Right forelimb (tissue), 1 donor: ENCODE measurements at places on chromosomes 6 and 20.
A peak's percentile ranks its signal among the peaks of the same experiment; 100 is the strongest.

DNA sequence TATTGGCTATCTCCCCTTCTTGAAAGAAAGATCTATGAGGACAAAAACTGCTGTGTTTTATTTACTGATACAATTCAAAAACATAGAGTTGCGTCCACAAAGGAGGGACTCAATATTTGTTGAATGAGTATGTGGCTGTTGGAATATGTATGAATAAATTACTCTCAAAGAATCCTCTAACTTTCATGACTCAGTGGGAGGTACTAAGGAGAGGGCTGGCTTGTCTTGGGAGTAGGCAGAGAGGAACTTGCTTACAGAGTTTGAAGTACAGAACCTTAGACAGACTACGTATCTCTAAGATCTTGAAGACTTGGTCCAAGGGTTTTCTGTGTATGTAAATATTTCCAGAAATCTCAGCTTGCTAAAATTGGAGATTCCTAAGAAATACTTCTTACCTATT lies 504.0 kb upstream of the PTCHD4 start:
- DNase-seq = no peak

GRCh38 chr6:118103381-118104146 lies 196.5 kb downstream of the SLC35F1 start:
- no peak for DNase-seq

- no peak for DNase-seq
Observed at GRCh38 chr20:56730003-56730402, 100.9 kb downstream of the TFAP2C start.

- peak; percentile 61 for DNase-seq
Observed at GRCh38 chr6:33014841-33015634, 5.6 kb upstream of the HLA-DOA start.

GRCh38 chr6:56037601-56038000 lies 162.2 kb upstream of the BMP5 start:
- no peak for DNase-seq

- no peak for DNase-seq
Observed at GRCh38 chr6:167815296-167815980, 11.3 kb upstream of the AFDN start.

DNA sequence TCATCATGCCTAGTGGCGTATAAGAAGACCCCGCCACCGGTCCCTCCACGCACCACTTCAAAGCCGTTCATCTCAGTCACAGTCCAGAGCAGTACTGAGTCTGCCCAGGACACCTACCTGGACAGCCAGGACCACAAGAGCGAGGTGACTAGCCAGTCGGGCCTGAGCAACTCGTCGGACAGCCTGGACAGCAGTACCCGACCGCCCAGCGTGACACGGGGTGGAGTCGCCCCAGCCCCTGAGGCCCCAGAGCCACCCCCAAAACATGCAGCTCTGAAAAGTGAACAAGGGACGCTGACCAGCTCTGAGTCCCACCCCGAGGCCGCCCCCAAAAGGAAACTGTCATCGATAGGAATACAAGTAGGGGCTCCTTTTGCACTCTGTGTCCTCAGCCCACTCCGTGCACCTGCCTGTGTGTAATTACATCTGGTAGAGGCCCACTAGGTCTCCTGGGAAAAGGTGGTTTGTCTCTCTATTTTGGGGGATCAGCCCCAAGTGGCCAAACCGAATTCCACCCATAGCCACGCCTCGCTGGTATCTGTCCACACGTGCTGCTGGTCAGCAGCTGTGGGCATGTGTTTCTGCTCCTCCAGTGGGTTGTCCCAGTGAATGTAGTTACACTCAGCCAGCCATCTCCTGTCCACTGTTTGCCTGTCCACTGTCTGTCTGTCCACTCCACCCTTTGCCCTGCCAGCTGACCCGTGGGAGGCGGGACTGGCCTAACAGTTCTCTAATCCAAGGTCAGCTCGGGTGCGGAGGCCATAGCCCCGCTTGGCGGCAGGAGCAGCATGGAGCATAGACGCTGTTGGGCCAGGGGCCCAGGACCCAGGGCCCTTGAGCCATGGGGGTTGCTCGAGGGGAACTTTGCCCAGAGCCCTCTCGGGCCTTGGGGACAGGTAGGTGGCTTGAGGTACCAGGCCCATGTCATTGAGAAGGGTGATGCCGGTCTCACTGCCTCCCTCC lies 44.3 kb upstream of the MYL9 start:
- DNase-seq = no peak
